ENCODE measurements at places on chromosomes 2 and 18. TPM values are rescaled to one million over a fixed set of nuclear protein-coding genes. Genes with fewer than 3 reads are reported as not detected.
A peak's percentile ranks its signal among the peaks of the same experiment; 100 is the strongest.

Gene REG3A
- polyA plus RNA-seq: not detected

Gene IWS1
- 42.2 TPM for polyA plus RNA-seq

Gene ABCG8
- not detected for polyA plus RNA-seq

Gene NRP2
- 106 TPM for polyA plus RNA-seq

Gene KCNIP3
- 0.12 TPM for polyA plus RNA-seq

Gene CHRND
- polyA plus RNA-seq: not detected

Gene SLC14A1
- 80.5 TPM for polyA plus RNA-seq

Gene PCGF1
- 20.9 TPM for polyA plus RNA-seq

Gene UGT1A4
- not detected for polyA plus RNA-seq

Gene GMCL1
- 5.3 TPM for polyA plus RNA-seq

Gene FAM110C
- not detected for polyA plus RNA-seq

Gene LDAH
- polyA plus RNA-seq: 25.5 TPM

Gene CCDC148
- 0.22 TPM for polyA plus RNA-seq

Gene SLC4A5
- 0.25 TPM for polyA plus RNA-seq

Gene MPP4
- polyA plus RNA-seq: 8.6 TPM

Gene EPG5
- polyA plus RNA-seq: 51.5 TPM

Gene TPO
- polyA plus RNA-seq: not detected

Gene TRIM43
- not detected for polyA plus RNA-seq

DNA sequence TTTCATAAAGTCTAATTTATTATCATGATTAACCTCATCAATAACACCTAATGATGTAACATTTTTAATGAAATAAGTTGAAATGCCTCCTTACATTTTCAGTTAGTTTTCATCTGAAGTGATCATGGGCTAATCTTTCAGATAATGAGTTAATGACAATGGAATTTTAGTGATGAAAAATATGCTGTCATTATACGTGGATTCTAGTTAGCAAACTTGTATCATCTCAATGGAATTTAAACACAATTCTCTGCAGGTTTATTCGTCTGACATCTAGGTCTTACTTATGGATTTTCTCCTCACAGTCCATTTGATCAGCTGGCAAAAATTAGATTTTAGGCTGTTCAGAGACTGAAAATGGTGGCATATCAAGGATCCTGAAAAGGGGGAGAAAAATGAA lies 885.0 kb downstream of the SLC4A3 start:
- peak; percentile 36 for DNase-seq

- DNase-seq: no peak
Observed at GRCh38 chr2:219633276-219634065, 6.0 kb downstream of the SLC4A3 start.

DNA sequence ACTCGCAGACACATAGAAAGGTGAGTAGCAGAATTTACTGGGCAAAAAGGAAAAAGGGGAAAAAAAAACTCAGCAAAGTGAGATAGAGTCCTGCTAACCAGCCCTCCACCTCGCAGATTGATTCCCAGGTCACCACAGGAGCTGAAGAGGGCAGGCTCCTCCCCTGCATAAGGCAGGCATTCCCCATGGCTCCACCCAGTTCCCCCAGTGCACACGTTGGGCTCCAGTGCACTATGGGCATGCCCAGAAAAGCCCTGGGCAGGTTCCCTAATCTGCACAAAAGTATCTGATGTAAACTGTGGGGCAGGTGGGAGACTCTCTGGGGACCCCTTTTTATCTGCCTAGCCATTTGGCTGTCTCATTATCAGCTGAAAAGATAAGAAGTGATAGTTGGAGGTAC lies 461.2 kb upstream of the TMEFF2 start:
- no peak for DNase-seq

GRCh38 chr18:68922392-68922791 lies 124.5 kb downstream of the CCDC102B start:
- no peak for DNase-seq

- no peak for DNase-seq
Observed at GRCh38 chr2:64837925-64838641, 151.1 kb upstream of the SLC1A4 start.

DNA sequence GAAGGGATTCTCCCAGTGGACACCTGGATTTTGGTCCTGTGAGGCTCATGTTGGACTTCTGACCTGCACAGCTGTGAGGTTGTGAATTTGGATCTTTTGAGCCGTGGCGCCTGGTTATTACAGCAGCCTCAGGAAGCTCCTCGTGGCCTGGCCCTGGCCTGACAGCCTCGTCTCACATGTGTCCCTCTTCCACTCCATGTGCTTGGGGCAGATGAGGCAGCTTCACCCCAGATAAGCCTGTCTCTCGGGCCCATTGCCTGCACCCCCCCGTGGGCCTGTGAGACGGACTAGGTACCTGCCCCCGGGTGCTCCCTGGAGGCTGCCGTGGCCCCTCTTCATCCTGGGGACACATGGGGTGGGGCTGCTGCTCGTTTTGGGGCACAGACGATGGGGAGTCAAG lies 51.2 kb downstream of the CTDP1 start:
- DNase-seq: no peak

- no peak for DNase-seq
Observed at GRCh38 chr2:112795774-112796173, 11.5 kb upstream of the IL1A start.

- no peak for DNase-seq
Observed at GRCh38 chr18:49279487-49279886, 181.0 kb downstream of the DYM start.

DNA sequence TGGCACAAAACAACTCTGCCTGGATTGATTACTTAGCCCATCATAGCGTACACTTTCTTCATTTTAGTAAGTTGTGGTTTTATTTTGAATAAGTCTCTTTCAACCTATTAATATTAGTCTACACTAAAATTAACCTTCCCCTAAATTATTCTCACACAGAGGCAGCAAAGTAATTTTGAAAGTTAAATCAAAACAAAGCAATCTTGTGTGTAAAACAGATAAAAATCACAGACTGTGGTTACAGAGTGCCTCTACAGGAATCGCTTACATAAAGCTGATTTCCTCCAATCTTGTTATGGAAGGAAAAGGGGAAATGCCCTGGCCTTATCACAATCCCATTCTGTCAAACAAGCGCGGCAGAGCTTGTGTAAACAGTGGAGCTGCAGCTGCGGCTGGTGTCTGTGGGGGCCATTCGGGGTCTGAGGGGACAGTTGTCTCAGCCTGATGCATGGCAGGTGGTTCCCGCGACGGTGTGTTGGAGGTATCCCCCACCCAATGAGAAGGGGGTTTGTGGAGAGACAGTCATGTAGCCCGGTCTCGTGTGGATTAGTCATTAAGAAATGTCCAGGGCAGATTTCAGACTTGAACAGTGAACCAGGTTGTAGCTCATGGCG lies 42.1 kb downstream of the BCL2L11 start:
- DNase-seq: no peak

DNA sequence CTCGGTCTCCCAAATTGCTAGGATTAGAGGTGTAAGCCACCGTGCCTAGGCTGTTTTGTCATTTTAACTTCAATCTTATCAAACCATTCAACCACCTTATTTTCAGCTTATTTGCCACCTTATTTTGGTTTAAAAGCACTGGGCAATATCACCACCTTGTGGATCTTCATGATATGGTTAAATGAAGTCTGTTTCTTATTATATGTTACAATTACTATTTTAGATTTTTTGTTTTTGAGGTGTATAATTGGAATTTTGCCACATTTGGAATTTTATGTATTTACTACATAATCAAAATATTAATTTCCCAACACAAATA lies 43.8 kb upstream of the SCN9A start:
- DNase-seq: peak; percentile 21

DNA sequence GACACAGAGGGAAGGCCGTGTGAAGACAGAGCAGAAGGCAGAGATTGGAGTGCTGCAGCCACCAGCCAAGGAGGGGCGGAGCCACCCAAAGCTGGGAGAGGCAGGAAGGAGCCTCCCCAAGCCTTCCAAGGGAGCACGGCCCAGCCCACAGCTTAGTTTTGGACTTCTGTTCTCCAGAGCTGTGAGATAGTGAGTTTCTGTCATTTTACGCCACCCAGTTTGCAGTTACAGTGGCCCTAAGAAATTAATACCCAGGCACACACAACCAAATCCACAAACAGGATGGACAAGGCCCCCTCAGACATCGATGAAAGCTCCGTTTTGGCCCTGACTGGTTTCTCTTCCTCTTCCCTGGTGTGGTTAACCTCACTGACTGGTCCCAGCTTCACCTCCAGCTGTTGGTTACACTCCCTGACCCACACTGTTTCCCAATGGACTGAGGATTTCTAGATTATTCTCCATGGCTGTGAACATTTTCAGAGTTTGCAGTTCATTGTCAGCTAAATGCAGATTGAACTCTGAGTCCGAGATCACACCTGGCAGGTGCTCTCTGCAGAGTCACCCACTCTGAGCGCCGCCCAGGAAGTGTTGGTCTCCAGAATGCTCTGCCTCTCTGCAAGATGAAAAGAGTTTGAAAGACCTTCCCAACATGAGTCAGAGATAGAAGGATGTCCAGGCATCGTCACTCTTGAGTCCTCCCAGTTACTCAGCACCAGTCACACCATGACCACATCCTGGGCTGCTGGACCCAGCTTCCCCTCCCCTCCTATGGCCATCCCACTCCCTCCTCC lies 100.2 kb downstream of the TWIST2 start:
- DNase-seq: peak; percentile 60

- DNase-seq: no peak
Observed at GRCh38 chr2:120650022-120650644, 85.5 kb upstream of the GLI2 start.

DNA sequence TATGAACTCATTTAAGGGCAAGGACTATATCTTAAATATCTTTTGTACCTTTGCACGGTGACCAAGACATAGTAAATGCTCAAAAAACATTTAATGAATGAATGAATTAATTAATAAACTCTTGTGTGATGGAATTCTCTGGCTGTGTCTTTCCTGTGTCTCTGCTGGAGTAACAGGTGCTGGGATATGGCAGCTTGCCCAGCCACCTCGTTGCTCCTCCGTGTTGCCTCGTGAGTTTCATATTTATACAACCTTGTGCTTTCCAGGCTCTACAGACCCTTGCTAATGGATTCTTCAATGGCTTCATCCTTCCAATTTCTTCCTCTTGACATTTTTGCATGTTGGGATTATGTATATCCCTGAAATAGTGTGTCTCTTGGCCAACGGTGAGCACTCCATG lies 30.4 kb downstream of the CTAGE1 start:
- DNase-seq: no peak

- no peak for DNase-seq
Observed at GRCh38 chr2:151974988-151975387, 123.9 kb downstream of the CACNB4 start.

GRCh38 chr2:60634438-60634837 lies 81.0 kb upstream of the BCL11A start:
- DNase-seq: no peak

DNA sequence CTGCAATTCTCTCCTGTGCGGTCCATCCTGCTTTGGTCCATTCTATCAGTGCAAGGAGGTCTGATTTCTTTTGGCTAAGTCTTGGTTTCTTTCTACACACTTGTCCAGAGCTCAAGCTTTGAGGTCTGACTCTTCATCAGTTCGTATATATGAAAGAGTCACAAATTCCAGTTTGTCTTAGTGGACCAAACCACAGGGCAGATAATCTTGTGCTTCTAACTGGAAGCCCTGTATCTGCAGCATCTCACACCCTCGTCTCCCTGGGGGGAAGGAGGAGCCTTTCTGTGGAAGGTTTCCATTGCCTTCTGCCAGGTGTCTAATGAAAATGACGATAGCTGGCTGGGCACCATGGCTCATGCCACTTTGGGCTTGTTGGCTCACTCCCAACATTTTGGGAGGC lies 148.5 kb downstream of the SPP2 start:
- no peak for DNase-seq

GRCh38 chr2:191013682-191013931 lies 364 bp downstream of the STAT1 start:
- DNase-seq: no peak

DNA sequence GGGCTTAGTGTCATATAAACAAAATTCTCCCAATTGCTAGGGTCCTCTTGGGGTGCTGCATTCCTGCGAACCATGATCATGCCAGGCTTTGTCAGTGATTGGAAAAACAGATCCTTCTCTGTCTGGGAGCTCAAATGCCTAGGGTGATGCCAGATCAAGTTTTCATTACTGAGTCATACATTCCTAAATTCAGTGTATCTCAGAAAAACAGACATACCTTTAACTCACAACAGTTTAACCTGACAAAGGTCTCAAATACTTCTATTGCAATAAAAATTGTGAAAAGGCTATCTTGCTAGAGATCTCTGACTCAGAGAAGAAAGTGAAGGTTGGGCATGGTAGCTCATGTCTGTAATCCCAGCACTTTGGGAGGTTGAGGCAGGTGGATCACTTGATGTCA lies 86.9 kb downstream of the SH3YL1 start:
- no peak for DNase-seq

- no peak for DNase-seq
Observed at GRCh38 chr2:217371781-217372213, 511.9 kb upstream of the TNP1 start.

GRCh38 chr2:147649998-147650397 lies 194.8 kb upstream of the ACVR2A start:
- no peak for DNase-seq

DNA sequence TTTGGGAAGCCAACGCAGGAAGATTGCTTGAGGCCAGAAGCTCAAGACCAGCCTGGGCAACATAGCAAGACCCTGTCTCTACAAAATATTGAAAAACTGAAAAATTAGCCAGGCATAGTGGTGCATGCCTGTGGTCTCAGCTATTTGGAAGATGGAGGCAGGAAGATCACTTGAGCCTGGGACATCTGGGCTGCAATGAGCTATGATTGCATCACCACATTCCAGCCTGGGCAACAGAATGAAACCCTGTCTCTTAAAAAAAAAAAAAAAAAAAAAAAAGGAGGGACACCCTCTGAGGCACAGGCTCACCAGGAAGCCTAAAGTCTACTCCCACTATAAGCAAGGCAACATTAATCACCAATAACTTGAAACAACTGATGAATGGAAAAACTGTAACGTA lies 151.1 kb downstream of the CCDC148 start:
- DNase-seq: no peak

- DNase-seq: no peak
Observed at GRCh38 chr2:109408043-109408335, 205.8 kb downstream of the SEPTIN10 start.

DNA sequence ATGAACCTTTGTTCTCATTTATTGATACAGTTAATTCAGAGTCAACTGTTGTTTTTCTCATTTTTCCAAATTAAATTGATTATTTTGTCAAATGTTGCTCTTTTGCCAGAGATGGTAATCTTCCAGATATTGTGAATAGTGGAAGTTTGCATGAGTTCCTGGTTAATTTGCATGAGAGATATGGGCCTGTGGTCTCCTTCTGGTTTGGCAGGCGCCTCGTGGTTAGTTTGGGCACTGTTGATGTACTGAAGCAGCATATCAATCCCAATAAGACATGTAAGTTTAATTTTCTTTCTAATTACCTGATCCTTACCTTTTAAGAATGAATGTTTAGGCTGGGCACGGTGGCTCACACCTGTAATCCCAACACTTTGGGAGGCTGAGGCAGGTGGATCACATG lies 7.8 kb downstream of the CYP20A1 start:
- DNase-seq: no peak

- DNase-seq: no peak
Observed at GRCh38 chr2:71665168-71666093, 212.1 kb downstream of the DYSF start.

DNA sequence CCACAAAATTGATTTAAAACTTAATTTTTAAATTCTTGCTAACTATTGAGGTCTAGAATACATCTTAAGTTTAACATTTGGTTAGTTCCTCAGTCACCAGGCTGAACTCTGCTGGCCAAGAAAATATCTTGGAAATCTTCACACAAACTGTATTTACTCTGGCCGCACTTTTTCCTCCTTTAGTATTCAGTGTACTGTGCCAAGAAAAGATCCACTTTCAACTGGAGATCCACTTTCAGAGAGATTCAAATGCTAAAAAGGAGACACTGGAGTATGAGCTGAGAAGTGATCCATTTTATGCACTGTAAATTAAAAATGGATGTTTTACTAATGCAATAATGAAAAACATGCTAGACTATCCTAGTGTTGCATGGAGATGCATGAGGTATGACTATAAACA lies 98.1 kb downstream of the ANTXR1 start:
- DNase-seq: no peak

Data from AG04450 (cell line).